A549 treated with Mapracorat at 1 μM for 4 hours (cell line): ENCODE measurements at places on chromosomes 1 and 21. TPM values are rescaled to one million over a fixed set of nuclear protein-coding genes. Genes with fewer than 3 reads are reported as not detected.

The B4GALT3 gene
- 20.4 to 27.7 TPM (median 25.8 TPM) in 5 replicates for total RNA-seq

The GABRD gene
- 0.27 to 0.78 TPM (median 0.38 TPM) in 5 replicates for total RNA-seq

The TPTE gene
- total RNA-seq = not detected in 5 replicates

The CORT gene
- total RNA-seq = 0.14 to 0.29 TPM (median 0.17 TPM) in 4 of 5 replicates, not detected in the other

The OLFML2B gene
- total RNA-seq = 0.45 to 0.87 TPM (median 0.61 TPM) in 5 replicates

The SERPINC1 gene
- total RNA-seq = not detected in 5 replicates

The GJB3 gene
- 9.5 to 15.0 TPM (median 11.7 TPM) in 5 replicates for total RNA-seq

The FAM163A gene
- 0.04 TPM in 1 of 5 replicates, not detected in the others for total RNA-seq

The OR10R2 gene
- total RNA-seq = not detected in 5 replicates

The NBPF20 gene
- 2.7 to 4.2 TPM (median 3.3 TPM) in 5 replicates for total RNA-seq

The TDRD5 gene
- total RNA-seq = 0.05 TPM in 2 of 5 replicates, not detected in the others

The RPTN gene
- total RNA-seq = not detected in 5 replicates

The RASAL2 gene
- total RNA-seq = 16.0 to 23.2 TPM (median 17.4 TPM) in 5 replicates

The GBP1 gene
- 0.14 to 0.48 TPM (median 0.19 TPM) in 5 replicates for total RNA-seq

The TMEM81 gene
- 1.3 to 3.0 TPM (median 2.1 TPM) in 5 replicates for total RNA-seq

The LRRC71 gene
- total RNA-seq = 0.14 to 0.33 TPM (median 0.18 TPM) in 4 of 5 replicates, not detected in the other

The PADI2 gene
- total RNA-seq = 0.86 to 1.1 TPM (median 1.0 TPM) in 5 replicates

The AMY2A gene
- total RNA-seq = not detected in 5 replicates

The ADAM30 gene
- total RNA-seq = not detected in 5 replicates

The FYB2 gene
- not detected in 5 replicates for total RNA-seq

The TTC24 gene
- not detected in 5 replicates for total RNA-seq

The CFAP107 gene
- total RNA-seq = not detected in 5 replicates

The CLDN17 gene
- total RNA-seq = not detected in 5 replicates
